Stimulated activated CD8-positive, alpha-beta memory T cell treated with anti-CD3 and anti-CD28 coated beads, Interleukin-4, amount 100 ng/mL, for 4 hours (primary cell): ENCODE measurements at places on chromosomes 7 and 10.

- DNase-seq, result no peak
Measured at GRCh38 chr10:24367688-24368087, 158.8 kb downstream of the KIAA1217 start.

GRCh38 chr7:69630292-69630691 is 32.0 kb downstream of the AUTS2 start:
- DNase-seq, result no peak

DNA sequence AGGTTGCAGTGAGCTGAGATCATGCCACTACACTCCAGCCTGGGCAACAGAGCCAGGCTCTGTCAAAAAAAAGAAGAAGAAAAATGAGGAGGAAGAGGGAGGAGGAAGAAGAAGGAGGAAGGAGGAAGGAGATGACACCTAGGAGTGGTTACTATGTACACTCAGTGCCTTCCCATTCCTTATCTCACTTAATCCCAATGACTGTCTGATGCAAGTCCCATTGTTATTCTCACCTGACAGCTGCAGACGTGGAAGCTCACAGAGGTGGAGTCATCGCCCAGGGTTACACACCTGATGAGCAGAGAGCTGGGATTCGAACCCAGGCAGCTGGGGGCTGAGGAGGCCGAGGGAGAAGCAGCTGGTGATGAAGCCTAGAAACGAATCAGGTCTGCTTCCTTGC is 258.8 kb downstream of the SNX10 start:
- DNase-seq, result no peak

- no peak for DNase-seq
Measured at GRCh38 chr7:151251689-151252560, 3.4 kb upstream of the SMARCD3 start.

- DNase-seq, result no peak
Measured at GRCh38 chr7:84999450-84999849, 187.4 kb downstream of the SEMA3D start.

DNA sequence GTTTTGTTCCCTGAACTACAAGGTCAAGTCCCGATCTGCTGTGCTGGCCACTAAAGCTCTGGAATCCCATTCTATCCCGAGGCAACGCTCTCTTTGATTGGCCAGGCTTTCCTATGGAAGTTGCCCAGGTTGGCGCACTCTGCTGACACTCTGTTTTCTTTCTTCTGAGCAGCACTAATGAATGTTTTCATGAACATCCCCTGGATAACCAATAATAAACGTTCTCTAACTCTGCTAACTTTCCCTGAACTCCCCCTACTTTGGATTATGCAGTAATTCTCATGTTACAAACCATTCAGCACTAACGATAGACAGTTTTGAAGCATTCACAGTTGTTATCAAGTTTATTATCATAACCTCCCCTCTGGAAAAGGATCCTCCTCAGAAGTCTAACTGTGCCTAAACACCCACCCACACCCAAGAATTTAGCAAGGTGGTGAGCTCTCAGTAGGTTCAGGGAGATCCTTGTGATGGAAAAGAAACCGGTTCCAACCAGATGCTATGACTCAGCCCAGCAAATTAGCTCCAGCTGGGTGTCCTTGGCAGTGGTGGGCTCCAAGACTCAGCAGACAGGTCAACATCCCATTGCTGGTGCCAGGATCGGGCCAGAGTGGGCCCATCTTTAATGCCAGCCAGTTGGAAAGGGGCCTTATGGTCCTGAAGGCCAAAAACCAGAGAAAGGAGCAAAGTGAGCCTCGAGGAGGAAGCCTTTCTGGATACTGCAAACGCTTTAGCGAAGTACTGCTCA is 68.4 kb downstream of the CREB3L2 start:
- no peak for DNase-seq

DNA sequence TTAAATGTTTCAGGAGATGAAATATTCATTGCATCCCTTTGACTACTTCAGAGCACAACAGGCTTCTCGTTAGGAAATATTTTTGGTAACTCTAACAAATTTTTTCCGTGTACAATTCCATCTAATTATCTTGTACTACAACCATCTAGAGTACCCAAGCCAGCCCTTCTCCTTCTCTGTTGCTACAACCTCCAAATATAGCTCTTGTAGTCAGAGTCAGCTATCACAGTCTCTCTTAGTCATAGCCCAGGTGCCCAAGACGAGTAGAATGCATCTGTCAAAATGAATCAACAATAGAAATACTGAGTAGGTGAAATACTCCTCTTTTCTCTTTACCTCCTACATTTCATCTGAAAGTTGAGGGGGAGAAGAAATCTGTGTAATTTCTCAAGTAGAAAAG is 74.0 kb downstream of the INHBA start:
- DNase-seq, result no peak
